ENCODE measurements at places on chromosomes 7 and 10.

DNA sequence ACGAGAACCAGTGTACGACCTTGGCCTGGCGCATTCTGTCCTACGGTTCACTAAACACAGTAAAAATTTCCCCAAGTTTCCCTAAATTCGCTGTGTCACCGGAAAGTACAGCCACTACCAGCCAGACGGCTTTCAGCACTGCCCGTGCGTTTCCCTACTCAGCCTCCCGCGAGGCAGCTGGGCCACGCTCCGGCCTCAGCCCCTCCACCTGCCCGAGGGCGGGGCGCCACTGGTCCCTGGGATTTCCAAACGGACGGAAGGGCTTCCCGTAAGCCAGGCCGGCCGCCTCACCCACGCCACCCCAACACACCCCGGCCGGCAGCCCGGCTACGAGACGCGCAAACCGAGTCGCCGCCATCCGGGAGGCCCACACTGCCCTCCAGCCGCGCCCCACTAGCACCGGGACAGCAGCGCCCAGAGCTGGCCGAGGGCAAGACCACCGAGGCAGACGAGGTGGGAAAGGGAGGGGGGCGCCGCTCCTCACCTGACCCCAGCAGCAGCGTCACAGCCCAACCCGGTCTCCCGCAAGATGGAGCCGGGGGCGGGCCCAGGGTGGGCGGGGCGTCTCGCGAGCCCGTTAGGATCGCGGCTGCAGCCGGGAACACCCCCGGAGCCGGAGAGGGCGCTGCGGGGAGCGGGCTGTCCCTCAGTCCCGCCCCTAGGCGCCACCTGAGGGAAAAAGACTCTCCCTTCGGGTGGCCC is at the start of gene ANXA7:
ANXA7 (minus strand) TSS at position 531 of the 702 bp plus-strand sequence. CDS start 13,202 bp downstream, outside the sequence.
- DNase-seq, result peak; percentile 94

- peak; percentile 29 for DNase-seq
These were observed 1.4 kb downstream of the MXI1 start for GRCh38 chr10:110208614-110209453.

GRCh38 chr10:35575640-35576039 is 29.5 kb upstream of the GJD4 start:
- DNase-seq, result no peak

DNA sequence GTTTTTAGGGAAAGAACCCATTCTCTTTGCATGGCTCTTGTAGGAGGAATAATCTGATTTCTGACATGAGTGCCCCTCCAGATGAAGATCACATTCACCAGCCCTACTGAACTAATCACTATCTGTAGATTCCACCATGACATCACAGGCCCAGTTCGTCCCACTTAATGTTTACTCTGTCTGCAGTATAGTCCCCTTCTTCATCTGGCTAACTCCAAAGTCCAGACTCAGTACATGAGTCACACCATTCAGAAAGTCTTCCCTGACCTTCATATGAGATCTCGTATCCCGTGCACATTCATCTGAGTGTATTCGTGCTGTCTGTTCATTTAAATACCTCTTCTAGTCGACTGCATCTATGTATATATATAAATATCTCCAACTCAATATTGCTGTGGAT is 366.5 kb upstream of the AKR1E2 start:
- DNase-seq, result no peak

GRCh38 chr10:4670737-4671136 is 155.3 kb upstream of the AKR1E2 start:
- no peak for DNase-seq

- no peak for DNase-seq
These were observed 70.4 kb downstream of the FAM171A1 start for GRCh38 chr10:15300697-15301096.

GRCh38 chr10:72946963-72947362 is 7.6 kb downstream of the PLA2G12B start:
- no peak for DNase-seq

DNA sequence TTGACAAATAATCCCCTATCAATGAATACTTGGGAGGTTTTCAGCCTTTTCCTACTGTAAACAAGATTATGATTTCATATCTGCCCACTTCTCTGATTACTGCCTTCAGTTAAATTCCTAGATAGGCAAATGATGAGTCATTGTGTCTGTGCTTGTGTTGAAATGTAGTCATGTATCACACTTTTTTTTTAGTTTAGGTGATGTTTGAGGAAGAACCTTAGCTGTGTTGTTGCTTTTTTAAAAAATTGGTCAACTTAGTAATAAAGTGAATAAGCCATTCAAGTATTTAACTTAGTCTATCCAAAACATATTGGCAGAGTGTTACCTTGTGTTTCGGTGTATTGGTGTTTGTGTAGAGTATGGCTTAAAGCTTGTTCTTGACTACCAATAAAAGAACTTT is 60.0 kb downstream of the WAC start:
- no peak for DNase-seq

GRCh38 chr10:102231357-102232318 is 5.5 kb downstream of the ELOVL3 start:
- DNase-seq, result peak; percentile 55

- DNase-seq, result no peak
These were observed 5.0 kb downstream of the ZRANB1 start for GRCh38 chr10:124946945-124947344.

- DNase-seq, result no peak
These were observed 109.3 kb upstream of the HPS1 start for GRCh38 chr10:98556061-98556460.

DNA sequence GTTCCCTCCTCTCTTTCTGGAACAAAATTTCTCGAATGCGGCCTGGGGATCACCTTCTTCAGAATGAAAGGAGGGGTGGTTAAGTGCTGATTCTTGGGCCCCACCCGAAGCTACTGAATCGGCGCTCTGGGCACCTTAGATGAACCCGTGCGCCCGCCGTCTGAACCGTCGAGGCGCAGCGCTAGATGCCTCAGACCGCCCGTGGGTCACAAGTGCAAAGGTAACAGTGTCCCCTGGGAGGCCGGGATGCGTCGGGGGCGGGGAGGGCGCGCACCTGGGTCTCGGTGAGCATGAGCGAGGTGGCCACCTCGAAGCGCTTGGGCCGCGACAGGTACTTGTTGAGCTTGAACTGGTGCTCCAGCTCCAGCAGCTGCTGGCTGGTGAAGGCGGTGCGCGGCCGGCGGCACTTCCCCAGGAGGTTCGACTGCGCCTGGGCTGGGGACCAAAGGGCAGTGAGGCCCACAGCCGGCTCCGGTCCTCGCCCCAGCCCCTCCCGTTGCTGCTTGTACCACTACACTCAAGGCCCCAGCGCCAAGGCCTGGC is 4.2 kb downstream of the MNX1 start:
- DNase-seq, result no peak

DNA sequence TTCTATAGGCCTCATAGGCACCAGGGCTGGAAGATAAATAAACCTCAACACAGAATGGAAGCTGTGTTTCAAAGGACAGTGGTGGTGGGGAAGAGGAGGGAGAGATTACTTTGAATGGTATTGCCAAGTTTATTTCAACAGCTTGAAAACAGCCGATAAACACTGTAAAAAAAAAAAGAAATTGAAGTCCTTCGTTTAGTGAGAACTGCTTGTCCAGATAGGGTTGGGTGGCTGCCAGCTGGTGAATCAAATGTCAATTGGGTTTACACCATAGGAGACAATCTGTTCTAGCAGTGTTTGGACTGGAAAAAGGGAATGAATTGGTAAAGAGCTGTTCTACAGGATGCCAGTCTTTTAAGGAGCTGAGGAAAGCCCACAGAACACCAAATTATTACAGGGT is 254.8 kb downstream of the PHF14 start:
- no peak for DNase-seq

- no peak for DNase-seq
These were observed 578 bp downstream of the HTRA1 start for GRCh38 chr10:122461729-122462532.

GRCh38 chr7:127828843-127829500 is 177.0 kb downstream of the SND1 start:
- DNase-seq, result no peak

GRCh38 chr7:2934984-2935740 is 91.1 kb upstream of the GNA12 start:
- no peak for DNase-seq

GRCh38 chr10:99850021-99850766 is 67.8 kb downstream of the ABCC2 start:
- DNase-seq, result no peak

DNA sequence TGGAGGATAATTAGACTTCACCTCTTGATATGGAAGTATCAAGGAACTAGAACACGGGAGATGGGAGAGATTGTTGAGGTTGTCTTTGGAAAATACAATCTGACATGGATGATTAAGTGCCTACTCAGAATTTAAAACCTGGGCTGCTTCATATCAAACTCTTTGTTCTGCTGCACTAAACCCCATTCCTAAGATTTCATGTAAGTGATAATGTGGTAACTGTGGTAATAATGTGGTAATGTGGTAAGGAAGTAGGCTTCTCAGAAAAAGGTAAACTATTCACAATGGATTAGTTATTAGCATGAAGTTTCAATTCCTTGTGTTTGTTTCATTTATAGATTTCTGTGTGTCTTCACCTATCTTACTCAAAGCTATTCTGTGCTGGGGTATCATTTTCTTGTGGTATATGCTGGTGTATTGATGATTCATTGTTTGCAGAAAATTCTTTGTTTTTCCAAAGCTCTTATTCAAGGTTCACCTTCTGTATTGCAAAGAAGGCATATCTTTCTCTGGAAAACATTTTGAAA is 129.9 kb upstream of the TAC1 start:
- no peak for DNase-seq
